ENCODE measurements at places on chromosomes 5 and 9.

GRCh38 chr9:106921341-106921899, 58.5 kb downstream of the ZNF462 start:
- peak; percentile 10 for DNase-seq

DNA sequence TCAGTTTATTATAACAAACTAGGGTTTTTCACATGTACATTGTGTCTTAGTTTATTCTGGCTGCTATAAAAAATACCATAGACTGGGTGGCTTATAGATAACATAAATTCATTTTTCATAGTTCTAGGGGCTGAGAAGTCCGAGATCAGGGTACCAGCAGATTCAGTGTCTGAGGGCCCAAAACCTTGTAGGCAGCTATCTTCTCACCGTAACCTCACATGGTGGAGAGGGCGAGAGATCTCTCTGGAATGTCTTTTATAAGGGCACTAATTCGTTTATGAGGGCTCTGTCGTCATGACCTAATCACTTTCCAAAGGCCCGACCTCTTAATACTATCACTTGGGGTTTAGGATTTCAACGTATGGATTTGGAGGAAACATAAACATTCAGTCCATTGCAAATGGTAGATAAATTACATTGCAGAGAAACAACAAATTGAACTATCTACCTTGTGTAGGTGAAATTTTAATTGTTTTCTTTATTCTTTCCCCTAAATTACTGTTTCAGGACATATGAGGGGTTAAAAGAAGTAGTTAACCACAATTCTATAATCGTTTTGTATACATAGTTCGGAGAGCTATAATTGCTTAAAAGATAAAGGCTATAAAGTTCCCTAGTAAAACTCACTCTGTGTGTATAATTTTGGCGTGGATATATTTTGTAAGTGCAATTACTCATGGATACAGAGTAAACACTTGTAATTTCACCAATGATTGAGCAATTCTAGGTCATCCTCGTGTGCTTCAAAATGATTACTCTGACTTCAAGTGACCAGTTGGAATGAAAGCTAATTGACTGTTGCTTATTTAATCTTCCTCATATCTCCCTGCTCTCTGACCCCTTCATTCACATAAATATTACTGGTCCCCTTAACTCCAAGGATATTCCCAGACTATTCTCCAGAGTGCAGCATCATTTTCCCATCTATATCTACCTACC, 247.5 kb upstream of the TMEM161B start:
- no peak for DNase-seq

DNA sequence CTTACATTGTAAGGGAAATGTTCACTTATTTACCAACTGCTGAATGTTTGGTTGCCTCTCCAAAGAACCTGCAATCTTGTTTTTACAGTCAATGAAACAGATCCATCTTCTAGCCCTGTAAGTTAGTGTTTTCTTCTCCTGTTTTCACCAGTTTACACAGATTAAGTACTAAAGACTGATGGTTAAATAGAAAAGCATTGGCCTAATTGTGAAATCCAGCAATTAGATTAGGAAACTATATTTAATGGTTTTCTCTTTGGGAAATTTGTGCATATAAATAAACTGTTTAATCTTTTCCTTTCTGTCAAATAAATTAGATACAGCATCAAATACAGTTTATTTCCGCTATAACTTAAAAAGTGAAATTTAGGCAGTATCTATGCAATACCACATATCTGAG, 247.9 kb upstream of the MEF2C start:
- no peak for DNase-seq

GRCh38 chr9:136061405-136061804, 33.7 kb downstream of the NACC2 start:
- no peak for DNase-seq

GRCh38 chr5:128674837-128675446, 136.9 kb upstream of the FBN2 start:
- peak; percentile 21 for DNase-seq

DNA sequence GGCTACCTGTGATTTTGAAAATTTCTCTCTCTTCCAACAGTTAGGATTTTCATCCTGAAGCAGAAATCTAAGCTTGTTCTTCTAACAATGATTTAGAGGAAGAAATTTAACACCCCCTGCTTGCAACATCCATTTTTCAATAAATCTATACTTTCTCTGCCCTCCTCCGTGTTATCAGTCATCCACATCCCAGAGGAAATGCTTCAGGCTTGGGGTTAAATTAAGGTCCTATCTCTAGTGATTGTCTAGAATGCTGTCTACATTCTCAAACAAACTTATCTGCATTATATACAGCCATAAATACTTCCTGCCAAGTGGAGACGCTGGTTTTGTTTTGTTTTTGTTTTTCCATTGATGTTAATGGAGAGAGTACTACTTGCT, 371.0 kb downstream of the CSNK1G3 start:
- no peak for DNase-seq

DNA sequence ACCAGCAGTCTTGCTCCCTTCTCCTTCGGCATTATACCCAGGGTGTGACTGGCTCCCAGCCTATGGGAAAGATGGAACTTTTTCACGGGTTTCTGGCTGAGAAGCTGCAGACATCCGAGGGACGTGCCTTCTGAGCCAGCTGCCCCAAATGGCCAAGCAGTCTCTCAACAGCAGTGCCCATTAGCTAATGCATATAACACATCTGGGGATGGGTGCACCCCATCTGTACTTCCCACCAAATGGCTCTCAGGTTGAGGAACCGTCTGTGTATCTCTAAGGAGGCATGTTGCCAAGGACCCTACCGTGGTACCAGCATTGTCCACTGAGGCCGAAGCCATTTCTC, 25.0 kb downstream of the C5orf15 start:
- DNase-seq, result no peak

DNA sequence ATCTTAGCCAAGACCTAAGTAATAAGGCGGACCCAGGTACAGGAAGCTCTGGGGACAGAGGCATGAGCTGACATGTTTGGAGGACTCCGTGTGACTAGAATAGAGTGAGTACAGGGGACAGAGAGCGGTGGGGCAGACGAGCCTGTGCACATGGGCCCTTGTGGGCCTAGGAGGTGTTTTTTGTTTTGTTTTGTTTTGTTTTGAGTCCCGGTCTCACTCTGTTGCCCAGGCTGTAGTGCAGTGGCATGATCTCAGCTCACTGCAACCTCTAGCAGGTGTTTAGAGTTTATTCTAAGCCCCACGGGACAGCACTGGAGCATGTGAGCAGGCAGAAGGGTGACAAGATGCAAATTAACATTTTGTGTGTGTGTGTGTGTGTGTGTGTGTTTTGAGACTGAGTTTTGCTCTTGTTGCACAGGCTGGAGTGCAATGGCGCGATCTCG, 3.1 kb upstream of the EEIG1 start:
- no peak for DNase-seq

DNA sequence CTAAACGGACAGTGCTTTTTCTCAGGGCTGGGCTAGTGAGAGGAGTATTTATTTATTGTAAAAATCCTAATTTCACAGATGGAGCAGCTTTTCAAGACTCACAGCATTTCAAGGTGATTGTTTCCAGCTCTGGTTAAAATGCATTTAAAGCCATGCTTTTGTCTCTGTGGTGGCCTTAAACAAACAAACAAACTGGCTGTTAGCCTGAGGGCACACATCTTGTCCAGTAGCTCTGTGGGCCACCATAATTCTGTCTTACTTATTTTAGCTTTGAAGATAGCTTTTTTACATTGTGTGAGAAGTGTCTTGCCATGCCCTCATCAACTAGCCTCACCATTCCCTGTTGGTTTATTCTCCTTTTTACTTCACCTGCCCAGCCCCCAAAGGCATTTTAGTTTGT, 218.2 kb downstream of the PSAT1 start:
- no peak for DNase-seq

- DNase-seq, result no peak
Measured at GRCh38 chr9:35518981-35519679, 29.2 kb downstream of the RUSC2 start.

DNA sequence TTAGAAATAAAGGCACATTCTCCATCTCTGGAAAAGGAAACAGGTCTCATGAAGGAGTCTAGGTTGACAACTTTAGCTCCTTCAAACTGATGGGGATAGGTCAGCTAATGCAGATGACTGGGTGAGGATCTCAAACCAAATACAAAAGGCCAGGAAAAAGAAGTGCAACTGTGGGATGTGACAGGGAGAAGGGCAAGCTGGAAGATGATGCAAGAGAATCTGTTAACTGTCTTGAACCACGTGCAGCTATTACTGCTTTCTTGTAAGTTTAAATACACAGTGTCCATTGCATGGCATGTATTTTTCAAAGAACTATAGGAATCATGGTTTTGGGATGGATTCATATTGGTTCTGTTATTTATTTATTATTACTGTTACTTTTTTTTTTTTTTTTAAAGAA, 331.8 kb downstream of the NDUFS4 start:
- no peak for DNase-seq

DNA sequence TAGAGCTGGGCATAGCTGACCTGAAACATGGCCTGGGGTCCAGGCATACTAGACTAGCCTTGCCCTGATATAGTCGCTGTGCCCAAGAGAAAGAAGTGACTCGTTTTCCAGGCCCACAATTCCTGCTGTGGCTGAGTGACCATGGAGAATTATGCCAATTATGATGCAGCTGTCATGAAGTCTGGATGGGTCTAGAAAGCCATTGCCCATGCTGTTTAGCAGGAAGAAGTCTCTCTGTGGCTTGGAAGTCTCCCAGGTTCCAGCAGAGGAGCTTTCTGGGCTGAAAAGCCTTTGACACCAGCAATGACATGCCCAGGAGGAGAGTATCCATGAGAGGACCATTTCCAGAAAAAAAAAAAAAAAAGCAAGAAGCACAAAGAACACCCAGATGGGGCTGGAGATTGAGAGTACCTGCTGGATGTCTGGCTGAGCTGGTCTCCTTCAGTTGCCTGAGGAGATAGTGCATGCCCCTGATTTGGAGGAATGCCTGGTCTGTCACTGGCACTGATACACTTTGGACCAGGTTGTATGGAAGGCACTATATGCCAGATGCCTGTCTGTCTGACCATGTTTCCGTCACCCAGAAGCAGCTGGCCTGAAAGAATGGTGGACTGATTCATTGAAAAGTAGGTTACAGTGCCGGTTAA, 128.0 kb upstream of the EPB41L4A start:
- DNase-seq, result no peak

GRCh38 chr5:139842321-139842720, 46.7 kb downstream of the PSD2 start:
- no peak for DNase-seq

DNA sequence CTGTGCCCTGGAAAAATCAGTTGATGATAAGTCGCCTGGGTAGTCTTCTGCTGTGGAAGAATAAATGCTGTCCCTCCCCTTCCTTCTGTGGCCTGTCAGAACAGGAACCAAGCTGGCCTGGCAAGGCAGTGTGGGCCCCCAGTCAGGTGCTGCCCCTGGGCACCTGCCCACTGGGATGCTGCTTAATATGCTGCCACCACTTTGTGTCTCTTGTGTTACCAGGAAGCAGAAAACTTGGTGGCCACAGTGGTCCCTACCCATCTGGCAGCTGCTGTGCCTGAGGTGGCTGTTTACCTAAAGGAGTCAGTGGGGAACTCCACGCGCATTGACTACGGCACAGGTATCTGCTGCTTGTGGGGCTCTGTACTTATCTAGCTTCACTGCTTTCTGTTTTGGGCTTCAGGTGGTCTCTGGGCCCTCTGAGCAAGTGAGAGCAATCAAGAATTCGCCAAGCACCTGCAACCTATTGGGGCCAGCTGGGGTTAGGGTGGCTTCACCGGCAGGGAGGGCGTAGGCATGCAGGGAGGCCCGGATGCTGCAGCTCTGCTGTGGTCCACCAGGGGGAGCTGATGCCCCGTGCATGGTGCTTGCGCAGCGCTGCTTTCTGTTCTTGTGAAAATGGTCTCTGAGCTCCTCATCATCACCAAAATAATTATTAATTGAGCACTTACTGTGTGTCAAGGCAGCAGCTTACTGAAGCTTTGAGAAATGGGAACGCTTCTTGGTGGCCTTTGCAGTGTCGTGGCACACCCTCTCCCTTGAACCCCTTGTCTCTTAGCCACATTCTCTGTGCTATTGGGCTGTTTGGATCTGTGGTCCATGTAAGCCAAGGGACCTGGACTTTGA, 20.3 kb downstream of the PTPA start:
- DNase-seq, result peak; percentile 87

DNA sequence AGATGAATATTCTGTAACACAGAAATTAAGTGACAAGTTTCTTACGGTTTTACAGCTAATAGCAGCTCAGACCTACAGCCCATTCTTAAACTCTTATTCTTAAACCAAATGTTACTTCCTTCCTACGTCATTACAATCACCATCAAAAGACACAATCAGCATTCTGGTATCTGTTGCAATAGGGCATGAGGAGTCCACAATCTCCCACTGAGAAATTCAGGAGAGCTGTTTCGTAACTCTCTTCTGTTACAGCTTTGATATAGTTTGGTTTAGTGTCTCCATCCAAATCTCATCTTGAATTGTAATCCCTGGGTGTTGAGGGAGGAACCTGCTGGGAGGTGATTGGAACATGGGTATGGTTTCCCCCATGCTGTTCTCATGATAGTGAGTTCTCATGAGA, 163.4 kb downstream of the GAS1 start:
- no peak for DNase-seq

GRCh38 chr5:128469912-128470311, 68.1 kb downstream of the FBN2 start:
- no peak for DNase-seq

DNA sequence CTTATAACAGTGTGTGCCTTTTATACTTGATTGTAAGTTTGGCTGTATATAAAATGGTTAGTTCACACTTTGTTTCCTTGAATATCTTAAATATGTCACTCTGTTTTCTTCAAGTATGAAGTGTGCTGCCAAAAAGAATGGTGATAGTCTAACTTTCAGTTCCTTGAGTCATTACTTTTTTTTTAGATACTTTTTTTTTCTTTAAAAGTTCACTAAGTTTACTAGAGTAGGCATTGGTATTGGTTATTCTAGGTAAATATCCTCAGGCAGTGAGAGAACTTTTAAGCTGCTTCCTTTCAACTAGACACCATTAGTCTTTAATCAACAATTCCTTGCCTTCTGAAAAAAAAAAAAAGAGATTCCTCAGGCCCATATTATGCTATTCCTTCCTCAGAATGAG, 41.9 kb downstream of the SPEF2 start:
- DNase-seq, result no peak

DNA sequence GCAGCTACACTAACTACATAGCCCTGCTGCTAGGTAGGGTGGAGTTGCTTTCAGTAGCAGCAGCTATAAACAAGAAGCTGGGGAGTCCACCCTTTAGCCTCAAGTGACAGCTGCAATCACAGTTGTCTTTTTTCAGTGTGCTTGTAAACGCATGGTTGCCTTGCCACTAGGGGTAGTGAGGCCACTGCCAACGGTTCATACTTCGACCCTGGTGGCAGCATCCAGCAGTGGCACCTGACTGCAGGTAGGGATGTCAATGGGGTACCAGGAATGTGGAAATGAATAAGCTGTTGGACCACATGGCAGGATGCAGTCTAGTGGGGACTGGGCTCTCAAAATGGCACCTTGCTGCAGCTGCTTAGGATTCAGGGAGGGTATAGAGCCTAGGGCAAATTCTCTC, 367.2 kb downstream of the RASEF start:
- no peak for DNase-seq

DNA sequence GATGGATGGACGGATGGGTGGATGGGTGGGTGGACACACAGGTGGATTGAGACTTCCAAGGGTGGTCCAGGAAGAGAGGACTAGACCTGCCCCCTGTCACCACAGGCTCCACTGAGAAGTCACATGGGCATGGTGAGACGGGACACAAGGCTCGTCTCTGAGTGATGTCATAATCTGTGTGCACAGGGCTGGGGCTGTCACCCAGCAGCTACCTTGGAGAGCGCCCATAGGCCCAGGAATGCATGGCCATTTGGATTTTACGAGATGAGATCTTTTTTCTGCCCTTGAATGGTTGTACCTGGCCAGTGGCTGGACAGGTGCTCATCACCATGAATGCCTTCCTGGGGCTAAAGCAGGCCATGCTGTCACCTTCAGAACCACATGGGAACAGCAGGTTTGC, 3.1 kb downstream of the OLFM1 start:
- no peak for DNase-seq

Measured in CD4-positive, alpha-beta T cell treated with Interleukin-21 for 1 hour (primary cell).